PC-9 (cell line): ENCODE measurements at places on chromosomes 5 and 9. TPM values are rescaled to one million over a fixed set of nuclear protein-coding genes. Genes with fewer than 3 reads are reported as not detected.

- no peak for DNase-seq
Observed at GRCh38 chr5:141811287-141812155, 66.7 kb downstream of the PCDH1 start.

- no peak for DNase-seq
Observed at GRCh38 chr5:115284021-115284420, 12.4 kb downstream of the CCDC112 start.

DNA sequence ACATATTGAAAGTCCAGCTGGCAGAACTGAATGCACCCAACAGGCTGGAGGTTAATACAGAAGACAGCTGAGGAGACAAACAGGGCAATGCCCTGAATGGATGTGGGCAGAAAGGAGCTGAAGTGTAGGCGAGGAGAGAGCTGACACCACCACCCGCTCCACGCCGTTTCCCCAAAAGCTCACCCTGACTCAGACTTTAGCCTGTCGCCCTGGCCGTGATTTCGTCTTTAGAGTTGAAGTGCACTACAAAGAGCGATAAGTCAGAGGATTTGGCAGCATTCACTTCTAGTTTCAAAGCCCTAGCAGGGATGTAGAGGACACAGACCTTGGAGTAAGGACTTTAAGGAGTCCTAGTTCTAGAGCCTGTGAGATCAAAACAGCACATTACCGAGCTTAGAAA lies 2.2 kb upstream of the ERAP1 start:
- no peak for DNase-seq

GRCh38 chr9:125608489-125609224 lies 98.4 kb downstream of the MAPKAP1 start:
- no peak for DNase-seq

- no peak for DNase-seq
Observed at GRCh38 chr9:129566563-129567266, 54.2 kb downstream of the C9orf50 start.

DNA sequence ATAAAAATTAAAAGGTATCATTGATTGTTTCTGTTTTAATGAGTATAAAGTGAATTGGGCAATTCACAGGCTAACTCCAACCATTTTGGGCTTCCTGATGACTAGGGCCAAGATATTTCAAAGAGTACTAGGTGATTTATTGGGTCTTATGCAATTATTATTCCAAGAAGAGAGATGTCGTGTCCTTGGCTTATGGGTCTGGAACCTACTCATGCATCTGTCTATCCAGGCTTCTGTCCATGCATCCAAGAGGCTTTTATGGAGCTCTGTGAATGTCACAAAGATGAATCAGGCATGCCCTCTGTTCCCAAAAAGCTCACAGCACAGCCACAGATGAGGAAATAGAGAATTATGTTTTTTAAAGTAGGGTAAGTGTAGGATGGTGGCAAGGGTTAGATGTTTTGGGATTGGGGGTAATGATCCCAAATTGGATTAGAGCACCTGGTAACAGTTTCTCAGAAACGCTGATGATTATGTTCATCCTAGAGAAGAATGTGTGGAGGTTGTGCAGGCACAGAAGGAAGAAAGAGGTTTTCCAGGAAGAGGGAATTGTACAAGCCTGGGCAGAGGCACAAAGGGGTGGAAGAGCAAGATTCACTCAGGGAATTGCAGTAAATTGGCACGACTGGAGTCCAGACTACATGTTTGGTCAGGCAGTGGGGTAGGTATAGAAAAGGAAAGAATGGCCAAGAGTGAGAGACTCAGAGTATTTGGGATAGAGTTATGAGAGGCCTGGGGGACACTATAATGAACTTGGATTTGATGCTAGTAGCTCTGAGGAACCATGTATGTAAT lies 83.0 kb upstream of the TNC start:
- DNase-seq, result no peak

DNA sequence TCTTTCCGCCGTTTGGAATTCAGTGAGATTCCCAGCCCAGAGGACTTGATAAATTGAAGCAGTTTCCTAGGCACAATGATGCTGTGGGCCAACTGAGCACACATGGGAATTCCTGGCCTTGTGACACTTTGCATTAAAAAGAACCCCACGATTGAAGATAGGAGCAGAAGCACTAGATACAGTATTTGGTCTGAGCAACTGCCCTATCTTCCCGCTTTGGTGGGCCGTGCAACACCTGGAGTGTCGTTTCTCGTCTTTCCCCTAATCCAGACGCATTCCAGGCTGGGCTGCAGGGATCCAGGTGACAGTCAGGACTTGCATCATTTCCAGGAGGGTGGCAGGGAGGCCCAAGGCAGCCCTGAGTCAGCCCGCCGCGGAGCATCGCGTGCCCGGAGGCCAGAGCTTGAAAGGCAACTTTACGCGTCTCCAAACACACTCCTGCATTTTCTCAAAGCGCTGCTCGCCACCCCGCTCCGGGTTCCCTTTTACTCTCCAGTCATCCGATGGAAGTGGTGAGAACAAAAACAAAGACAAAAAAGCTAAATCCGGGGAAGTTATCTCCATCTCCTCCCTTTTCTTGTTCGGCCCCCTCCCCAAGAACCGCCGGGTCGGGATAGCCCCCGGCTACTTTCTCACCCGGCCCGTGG lies 753 bp upstream of the STC2 start:
- DNase-seq, result peak; percentile 90

DNA sequence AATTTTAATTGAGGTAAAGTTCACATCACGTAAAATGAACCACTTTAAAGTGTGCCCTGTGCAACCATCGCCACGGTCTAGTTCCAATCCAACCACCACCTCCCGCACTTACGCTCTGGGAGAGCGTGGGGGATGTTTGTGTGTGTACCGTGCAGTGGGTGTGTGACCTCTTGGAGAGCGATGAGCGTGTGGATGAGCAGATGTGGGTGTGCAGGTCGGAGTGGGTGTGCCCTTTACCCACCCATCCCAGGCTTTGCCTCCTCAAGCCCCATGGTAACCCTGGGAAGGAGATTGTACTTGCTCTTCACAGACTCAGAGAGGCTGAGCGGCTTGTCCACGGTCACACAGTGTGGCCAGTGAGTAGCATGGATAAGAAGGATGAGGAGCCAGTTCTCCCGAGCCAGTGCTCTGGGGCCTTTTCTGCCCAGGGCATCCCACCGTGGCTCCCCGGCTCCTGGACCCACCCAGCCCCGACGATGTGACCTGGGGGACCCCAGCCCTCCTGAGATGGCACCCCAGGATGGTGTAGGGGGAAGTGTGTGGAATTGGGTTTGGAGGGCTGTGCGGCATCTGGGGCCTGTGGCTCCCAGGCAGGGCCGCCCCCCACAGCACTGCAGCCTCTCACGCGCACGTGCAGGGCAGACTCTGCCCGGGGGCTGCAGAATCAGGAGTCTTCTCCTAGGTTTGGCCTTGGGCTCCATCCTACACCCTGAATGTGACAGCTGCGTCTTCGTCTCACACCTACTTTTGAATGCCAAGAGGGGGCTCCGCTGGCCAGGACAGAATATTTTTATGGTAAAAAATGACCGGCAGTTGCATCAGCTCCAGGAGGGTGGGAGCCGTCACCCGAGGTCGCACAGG lies 13.6 kb downstream of the LHX3 start:
- DNase-seq, result no peak

DNA sequence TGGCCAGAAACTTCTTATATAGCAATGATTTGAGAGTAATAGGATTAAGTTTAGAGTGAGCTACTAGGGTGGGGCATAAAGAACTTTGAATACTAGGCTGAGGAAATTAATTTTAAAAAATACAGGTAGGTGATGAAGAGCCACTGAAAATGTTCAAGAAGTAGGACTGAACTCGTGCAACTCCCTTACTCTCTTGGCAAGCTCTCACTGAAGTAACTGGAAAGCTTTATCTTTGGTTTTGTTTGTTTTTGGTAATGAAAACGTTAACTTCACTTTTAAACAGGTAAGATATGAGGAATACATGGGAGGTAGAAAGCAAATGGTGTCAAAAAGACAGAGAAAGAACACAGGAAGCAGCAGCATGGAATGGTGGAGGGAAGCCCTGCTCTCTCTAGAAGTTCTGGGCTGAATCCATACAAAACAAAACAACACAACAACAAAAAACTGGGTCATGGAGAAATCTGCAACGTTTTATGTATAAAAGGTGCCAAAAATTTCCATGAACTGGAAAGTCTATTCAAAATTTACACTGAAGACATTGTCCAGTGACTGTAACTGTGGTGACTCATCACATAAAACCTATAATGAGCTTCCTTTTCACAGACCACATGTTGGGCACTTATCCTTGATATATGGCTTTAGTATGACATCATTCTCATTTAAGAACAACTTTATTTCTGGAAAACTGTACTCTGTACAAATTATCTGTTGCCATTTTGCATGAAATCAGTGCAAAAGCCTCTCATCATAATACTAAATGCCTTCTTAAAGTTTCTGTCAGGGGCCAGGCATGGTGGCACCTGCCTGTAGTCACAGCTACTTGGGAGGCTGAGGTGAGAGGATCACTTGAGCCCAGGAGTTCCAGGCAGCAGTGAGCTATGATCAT lies 91.2 kb upstream of the CHD1 start:
- peak; percentile 90 for DNase-seq

DNA sequence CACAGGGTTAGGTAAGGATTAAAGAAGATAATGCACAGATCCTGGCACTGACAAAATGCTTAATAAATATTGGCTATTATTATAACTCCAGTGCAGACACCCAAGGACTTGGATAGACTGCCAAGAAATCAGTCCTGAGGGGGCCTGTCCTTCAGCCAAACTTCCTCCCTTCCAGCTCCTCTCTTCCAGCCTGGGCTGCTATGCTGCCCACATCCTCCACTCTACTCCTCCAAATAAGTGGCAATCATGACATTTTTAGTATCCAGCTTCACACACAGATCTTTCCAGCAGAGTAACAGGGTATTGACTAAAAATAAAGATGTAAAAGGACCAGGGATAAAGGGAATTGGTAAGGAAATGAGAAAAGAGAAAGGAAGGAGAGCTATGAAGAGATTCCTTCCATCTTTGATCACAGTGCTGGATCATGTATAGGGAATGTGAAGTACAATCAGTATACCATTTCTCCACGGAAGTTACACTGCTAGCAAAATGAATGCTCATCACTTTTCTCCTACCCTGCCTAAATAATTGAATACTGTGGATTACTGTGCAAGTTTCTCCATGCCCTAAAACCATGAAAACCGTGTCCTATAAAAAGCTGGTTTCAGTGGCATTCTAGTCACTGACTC lies 136.0 kb upstream of the OSMR start:
- DNase-seq, result no peak

DNA sequence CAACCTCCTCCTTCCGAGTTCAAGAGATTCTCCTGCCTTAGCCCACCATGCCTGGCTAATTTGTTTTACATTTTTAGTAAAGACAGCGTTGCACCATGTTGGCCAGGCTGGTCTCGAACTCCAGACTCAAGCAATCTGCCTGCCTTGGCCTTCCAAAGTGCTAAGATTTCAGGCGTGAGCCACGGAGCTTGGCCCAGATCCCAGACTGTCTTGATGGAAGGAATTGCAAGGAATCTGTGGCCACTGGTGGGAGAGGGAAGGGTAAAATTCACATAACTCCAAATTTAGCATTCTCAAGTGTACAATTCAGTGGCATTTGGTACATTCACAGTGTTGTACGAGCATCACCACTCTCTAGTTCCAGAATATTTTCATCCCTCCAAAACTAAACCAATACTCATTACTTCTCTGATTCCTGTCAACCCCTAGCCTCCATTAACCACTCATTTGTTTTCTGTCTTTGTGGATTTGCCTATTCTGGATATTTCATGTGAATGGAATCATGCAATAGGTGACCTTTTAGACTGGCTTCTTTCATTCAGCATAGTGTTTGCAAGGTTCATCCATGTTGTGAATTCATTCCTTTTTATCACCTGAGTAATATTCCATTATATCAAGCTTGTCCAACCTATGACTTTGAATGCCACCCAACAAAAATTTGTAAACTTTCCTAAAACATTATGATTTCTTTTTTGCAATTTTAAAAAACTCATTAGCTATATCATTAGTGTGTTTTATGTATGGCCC lies 8.9 kb upstream of the MYO10 start:
- DNase-seq, result no peak

- DNase-seq, result no peak
Observed at GRCh38 chr9:135218331-135219225, 131.1 kb downstream of the OLFM1 start.

Gene TAF11L5
- not detected in 2 replicates for total RNA-seq

Gene ENHO
- total RNA-seq, result not detected in 2 replicates

Gene FIBCD1
- 2.7 and 4.1 TPM in 2 replicates for total RNA-seq

Gene SERF1A
- total RNA-seq, result 1.1 and 5.7 TPM in 2 replicates

Gene ANKRD34B
- total RNA-seq, result 0.15 and 0.26 TPM in 2 replicates

Gene NUTM2G
- not detected in 2 replicates for total RNA-seq
